ENCODE measurements at places on chromosomes 2 and 18.

DNA sequence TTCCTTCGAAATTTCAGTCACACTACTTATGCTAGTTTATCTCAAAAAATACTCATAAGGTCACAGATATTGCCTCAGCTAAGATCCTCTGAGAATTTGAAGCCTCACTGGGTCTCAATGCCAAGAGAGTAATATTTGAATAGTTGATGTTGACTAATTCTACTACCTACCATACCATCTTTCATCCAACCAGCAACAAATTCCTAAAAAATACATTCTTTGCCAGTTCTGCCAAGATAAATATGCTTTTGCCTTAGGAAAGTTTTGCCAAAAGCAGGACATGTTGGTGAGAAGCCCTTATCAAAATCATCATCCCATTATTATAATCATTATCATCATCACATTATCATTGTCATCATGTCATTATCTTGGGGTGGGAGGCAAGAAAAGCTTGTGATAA is 544.6 kb upstream of the ZEB2 start:
- H3K27ac ChIP-seq, result no peak overlapping the region
- H3K4me1 ChIP-seq, result no peaks in the 10 kb centered on the region
- H3K36me3 ChIP-seq, result no peaks in the 10 kb centered on the region
- H3K4me3 ChIP-seq, result no peak overlapping the region

DNA sequence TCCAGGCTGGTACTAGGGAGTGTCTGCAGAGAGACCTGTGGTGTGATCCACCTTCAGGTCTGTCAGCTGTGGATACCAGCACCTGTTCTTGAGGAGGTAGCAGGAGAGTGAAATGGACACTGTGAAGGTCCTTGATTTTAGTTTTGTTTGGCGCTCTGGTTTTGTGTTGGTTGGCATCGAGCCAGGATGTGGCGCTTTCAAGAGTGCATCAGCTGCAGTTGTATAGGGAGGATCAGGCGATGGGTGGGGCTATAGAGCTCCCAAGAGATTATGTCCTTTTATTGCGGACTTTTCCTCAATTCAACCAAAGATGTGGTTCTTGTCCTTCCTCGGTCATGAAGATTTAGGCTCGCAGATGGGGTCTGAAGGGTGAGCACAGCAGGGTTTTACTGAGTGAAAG is 37.5 kb downstream of the SLC39A10 start:
- no peak for DNase-seq
- no peak overlapping the region for H3K4me3 ChIP-seq
- no peak overlapping the region for H3K27ac ChIP-seq
- H3K27me3 ChIP-seq, result no peaks in the 10 kb centered on the region

DNA sequence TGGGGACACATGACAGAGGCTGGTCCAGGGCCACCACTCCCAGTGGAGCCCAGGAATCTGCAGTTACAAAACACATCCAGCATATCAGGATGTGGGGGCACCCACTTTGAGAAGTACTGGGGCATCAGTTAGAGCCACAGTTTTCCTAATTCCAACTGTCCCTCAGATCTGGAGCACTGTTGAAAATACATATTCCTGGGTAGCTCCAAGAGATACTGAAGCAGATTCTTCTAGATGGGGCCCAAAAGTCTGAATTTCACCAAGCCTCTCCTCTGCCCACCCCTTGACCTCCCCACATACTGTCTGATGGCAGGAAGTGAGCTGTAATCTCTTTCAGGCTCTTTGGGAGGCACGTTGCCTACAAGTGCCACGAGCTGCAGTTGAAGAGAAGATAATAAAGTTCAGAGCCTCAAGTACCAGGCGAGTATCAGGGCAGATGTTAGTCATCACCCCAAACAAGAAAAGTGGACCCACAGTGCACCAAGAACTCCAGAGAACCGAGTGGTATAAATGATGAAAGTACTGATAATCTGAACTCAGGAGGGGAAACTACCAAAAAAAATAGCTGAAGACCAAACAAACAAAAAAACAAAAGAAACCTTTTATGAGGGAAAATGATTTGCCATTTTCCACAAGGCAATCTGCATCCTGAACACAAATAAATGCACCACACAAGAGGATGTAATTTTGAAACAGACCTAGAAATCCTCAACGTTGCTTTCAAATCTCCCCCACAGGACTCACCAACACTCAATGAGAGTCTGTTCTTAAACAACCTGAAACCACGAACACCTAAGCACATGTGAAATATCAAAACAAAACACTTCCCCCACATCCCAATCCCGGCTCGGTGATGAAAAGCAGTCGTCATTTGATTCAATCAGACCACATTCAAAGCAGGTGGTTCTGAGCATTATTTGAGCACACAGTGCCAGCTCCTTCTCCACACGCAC is 98.7 kb downstream of the TCF4 start:
- no peaks in the 10 kb centered on the region for H3K27me3 ChIP-seq
- no peak for DNase-seq
- no peak overlapping the region for H3K27ac ChIP-seq
- no peaks in the 10 kb centered on the region for H3K36me3 ChIP-seq
- no peak overlapping the region for H3K4me3 ChIP-seq
- no peaks in the 10 kb centered on the region for H3K4me1 ChIP-seq

GRCh38 chr2:46643493-46643892 is 164.1 kb downstream of the TMEM247 start:
- no peaks in the 10 kb centered on the region for H3K27me3 ChIP-seq
- no peak overlapping the region for H3K27ac ChIP-seq
- no peaks in the 10 kb centered on the region for H3K4me1 ChIP-seq
- no peak for DNase-seq
- H3K4me3 ChIP-seq, result no peak overlapping the region

DNA sequence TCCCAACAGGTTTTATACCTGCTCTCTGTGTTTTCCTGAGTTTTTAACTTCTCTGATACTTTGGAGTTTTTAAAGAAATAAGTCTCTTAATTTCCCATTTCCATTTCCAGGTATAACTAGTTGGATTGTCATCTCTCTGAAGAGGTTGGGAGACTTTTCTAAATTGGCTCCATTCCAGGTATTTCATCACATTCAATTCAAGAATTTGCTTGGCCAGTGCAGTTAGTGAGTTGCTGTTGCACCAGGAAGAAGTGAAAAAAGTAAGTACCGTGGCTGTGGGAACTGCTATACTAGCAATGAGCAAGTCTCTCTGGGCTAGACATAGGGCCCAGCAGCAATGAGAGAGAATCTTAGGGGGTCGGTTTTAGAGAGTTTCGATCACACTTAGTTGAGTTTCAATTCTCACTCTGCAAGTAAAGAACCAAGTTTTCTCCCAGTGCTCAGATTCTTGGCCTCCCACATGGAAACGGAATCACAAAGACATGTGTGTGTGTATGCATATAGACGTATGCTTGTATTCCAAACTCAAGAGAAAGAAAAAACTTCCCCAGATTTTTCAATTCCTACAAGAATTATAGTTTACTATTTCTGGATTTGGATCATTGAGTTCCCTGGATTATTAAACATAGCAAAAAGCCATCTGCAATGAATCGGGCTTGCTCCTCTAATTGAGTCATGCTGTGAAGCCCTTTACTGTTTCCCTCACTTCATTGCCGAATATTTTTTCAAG is 894.4 kb downstream of the BCL11A start:
- no peaks in the 10 kb centered on the region for H3K27me3 ChIP-seq
- no peak overlapping the region for H3K27ac ChIP-seq
- no peak for DNase-seq
- no peaks in the 10 kb centered on the region for H3K36me3 ChIP-seq

GRCh38 chr2:69390471-69390870 is 3.4 kb upstream of the GFPT1 start:
- no peaks in the 10 kb centered on the region for H3K27me3 ChIP-seq
- DNase-seq, result no peak
- H3K4me3 ChIP-seq, result no peak overlapping the region

DNA sequence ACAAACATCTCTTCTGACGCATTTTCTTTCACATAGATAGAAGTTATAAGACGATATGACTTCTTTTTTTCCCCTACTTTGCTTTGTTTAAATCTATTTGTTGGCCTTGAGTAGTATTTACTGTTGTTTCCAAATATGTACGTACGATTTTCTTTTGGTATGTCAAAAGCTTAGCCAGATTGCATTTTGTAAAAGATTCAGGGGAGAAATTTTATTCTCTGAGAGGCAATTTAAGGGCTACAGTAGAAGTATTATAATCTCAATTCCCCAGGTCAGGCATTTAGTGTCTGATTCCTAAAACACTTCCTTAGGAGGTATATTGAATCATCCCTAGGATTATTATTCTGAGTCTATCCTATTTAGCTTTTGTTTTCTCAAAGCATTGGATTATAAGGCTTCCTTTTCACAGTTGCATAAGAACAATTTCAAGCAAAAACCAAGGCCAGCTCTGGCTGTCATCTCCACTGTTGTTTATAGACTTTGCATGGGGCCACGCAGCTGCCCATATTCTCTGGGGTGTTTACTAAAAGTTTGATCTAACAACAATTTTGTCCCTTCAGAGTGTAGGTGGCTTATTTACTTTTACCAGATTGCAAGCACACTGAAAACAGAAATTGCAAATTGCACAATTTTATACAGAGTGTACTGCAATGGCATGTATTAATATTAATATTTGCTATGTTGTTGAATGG is 33.6 kb upstream of the GCG start:
- no peak overlapping the region for H3K27ac ChIP-seq
- no peaks in the 10 kb centered on the region for H3K27me3 ChIP-seq
- H3K4me1 ChIP-seq, result no peaks in the 10 kb centered on the region
- no peak overlapping the region for H3K4me3 ChIP-seq
- no peak for DNase-seq

- no peaks in the 10 kb centered on the region for H3K4me1 ChIP-seq
- H3K27ac ChIP-seq, result no peak overlapping the region
- DNase-seq, result no peak
Measured at GRCh38 chr18:5068851-5069250, 128.2 kb downstream of the AKAIN1 start.

DNA sequence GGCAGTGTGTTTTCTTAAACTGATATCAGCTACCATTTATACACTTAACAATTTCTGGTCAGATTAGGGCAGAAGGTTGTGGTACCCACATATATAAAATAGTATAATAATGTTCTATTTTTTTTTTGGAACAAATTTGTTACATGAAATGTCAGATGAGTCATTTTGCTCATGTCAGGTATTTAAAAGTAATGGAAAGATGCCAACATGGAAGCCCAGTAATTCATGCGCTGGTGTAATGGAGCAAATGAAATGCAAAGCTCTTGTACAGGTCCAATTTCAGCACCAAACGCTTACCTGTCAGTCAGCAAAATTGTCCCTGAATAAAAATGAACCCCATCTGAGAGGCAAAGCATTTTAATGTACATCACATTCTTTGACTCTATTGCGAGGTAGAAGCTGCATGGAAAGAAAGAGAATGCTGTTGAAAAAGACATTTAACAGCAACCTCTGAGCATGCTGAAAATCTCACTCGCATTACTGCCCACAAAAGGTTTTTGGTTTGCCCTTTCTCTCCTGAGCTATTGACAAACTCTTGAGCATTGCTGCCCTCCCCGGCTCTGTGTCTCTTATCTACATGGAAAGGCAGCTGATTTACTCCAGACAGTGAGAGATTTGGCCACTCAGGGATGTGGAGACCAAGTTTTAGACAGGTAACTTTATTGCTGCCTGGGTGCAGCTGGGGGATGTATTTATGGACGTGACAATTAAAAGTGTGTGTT is 217.5 kb downstream of the CAMKMT start:
- no peak overlapping the region for H3K27ac ChIP-seq
- DNase-seq, result no peak
- no peaks in the 10 kb centered on the region for H3K27me3 ChIP-seq
- H3K4me3 ChIP-seq, result no peak overlapping the region
- H3K4me1 ChIP-seq, result peaks cover 5% of the 10 kb centered on the region
- H3K36me3 ChIP-seq, result no peaks in the 10 kb centered on the region

DNA sequence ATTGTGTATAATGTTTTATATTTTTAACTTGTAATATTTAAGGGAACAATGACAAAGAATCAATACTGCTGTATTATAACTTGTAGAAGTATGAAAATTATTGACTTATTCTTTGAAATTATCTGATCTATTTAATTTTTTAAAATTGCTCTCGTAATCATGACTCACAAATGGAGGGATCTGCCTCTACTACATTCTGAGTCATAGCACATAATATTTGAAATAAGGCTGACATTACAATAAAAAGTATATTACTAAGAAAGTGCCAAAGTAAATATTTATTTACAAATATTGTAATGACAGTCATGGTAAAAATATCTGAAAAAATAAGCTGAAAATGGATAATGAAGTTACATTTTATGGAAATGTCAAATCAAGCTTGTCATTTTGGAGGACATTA is 1144.6 kb upstream of the CDH2 start:
- no peaks in the 10 kb centered on the region for H3K27me3 ChIP-seq
- H3K36me3 ChIP-seq, result no peaks in the 10 kb centered on the region
- DNase-seq, result no peak
- no peaks in the 10 kb centered on the region for H3K4me1 ChIP-seq

DNA sequence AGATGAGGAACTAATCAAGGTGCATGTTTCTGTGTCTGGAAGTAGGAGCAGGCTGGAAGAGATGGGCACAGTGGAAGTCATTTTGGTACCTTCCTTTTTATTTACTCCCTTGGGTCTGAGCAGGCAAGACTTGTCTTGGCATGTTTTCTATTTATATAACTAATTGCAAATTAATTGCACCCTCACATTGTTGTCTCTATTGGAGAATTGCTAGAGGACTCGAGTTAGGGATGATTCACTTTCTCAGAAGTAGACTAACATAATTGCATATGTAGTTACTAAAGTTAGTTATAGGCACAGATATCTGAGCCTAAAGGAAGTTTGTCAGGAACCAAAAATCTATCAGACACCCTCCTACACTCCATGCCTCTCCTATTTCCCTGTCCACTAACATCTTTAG is 92.8 kb upstream of the NRP2 start:
- no peaks in the 10 kb centered on the region for H3K4me1 ChIP-seq
- DNase-seq, result no peak
- no peak overlapping the region for H3K27ac ChIP-seq
